CD4-positive, alpha-beta T cell treated with Interleukin-6 for 4 hours (primary cell): ENCODE measurements at places on chromosomes 2 and 18.

- DNase-seq, result no peak
Observed at GRCh38 chr2:16739778-16740581, 74.3 kb upstream of the CYRIA start.

- DNase-seq, result no peak
Observed at GRCh38 chr2:105112345-105112744, 74.5 kb downstream of the MRPS9 start.

DNA sequence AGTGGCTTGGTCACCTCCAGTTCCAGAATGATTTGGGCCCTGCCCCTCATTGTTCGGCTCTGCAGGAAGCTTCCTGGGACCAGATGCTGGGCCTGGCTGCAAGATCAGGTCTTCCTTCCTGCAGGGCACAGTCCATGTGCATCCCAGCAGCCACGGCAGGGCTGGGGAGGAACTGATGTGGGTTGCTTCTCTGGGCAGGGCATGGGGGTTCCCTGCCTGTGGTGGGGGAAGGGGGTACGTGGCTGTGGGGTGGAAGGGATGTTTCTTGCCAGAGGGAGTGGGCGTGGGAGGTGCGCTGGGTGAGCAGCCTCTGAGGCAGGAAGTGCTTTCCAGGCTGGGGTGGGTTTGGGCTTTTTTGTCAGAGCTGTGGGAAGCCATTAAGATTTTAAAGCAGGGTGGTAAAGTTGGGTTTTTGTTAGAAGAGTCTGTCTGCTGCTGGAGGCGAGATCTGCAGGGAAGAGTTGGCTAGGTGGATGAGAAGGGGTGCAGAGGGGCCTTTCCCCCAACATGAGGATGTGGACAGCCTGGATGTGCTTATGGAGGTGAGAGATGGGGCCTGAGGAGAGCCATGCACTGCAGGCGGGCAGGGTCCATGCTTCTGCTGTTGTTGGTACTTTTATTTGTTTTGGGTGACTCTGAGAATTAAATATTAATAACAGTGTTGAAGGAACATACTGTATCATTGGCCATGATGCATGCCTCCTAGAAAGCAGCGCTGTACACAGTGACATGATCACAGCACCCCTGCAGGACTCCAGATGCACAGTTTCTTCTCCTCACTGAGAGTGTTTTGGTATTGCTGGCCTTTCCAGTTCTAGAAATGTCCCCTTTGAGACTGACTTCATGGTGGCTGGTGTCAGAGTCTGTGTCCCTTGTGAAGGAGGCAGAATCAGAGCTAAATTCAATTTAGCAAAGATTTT, 45.3 kb downstream of the DGKD start:
- DNase-seq, result peak; percentile 65

DNA sequence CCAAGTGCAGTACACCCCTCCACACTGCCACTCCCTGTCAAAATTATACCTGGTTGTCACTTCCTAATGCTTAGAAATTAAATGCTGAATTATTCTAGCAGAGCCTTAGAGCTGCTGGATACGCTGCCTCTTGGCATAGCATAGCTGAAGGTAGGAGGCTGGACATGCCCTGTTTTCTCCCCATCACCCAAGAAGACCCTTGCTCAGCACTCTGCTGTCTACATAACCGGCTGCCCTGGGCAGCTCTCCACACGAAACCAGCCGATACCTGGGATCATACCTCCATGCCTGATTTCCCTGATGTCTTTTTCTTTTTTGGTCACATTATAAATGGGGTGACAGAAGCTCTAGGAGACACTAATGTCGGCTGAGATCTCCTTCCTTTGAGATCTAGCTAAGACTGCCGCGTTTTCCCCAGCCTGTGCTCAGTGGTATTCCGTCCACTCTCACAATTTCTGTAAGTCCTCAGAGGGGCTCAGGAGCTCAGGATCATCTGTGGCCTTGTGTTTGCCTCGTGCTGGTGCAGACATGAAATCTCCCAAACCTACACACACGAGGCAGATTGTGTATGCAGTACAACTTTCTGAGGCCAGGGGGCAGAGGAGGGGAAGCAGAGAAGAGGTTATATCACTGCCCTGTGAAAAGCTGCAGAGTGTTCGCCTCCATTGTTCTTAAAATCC, 13.5 kb upstream of the ZAP70 start:
- peak; percentile 68 for DNase-seq

GRCh38 chr2:6073191-6074088, 381.3 kb downstream of the SOX11 start:
- no peak for DNase-seq

GRCh38 chr18:35000457-35000856, 40.8 kb upstream of the MAPRE2 start:
- no peak for DNase-seq

GRCh38 chr2:43000242-43001054, 208.1 kb upstream of the HAAO start:
- DNase-seq, result no peak

DNA sequence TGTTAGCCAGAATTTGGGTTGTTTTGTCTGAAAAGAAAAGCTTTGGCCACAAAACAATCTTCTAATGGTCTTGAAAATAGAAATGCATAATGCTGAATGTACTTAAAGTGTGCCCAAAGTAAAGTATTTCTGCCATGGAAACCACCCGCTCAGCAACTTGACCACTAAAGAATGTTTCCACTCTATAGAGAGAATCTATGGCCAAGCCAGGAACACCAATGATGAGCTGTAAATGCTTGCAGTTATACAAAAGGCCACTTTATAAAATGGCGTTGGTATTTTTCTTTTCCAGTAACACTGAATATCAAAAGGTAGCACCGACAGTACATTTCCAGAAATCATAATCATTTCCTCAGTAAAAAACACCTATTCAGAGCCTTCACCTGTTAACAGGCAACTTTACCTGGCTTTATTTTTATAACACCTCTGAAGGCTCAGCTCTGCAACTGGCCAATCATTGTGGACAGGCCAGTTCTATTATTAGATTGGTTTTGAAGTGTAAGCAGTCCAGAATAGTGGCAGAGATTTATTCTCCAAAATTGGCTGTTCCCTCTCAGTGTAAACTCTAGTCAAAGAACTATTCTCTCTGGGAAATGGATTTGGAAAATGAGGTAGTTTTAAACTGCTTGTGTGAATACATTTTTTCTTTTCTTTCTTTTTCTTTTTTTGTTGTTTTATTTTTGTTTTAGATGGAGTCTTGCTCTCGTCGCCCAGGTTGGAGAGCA, 36.1 kb downstream of the SLC40A1 start:
- DNase-seq, result no peak

DNA sequence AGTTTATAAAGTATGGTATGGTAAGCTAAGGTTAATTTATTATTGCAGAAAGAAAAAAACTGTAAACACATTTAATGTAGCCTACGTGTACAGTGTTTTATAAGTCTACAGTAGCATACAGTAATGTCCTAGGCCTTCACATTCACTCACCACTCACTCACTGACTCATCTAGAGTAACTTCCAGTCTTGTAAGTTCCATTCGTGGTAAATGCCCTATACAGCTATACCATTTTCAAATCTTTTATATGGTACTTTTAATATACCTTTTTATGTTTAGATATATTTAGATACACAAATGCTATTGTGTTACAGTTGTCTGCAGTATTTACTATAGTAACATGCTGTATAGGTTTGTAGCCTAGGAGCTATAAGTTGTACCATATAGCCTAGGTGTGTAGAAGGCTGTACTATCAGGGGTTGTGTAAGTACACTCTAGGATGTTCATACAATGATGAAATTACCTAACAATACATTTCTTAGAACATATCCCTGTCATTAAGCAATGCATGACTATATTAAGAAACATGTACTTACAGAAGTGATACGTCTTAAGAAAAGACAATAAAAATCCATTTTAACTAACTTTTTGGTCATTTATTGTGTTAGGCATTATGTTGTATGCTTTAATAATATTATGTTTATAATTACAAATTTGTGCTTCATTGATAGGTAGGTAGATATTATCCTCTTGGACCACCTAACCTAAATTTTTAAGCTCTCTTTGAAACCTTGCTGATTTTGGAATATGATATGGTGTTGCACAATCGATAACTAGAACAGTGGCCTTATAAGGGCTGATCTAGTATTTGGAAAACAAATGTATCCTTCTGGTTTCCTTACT, 51.9 kb downstream of the VRK2 start:
- no peak for DNase-seq

- no peak for DNase-seq
Observed at GRCh38 chr2:124973396-124973795, 948.3 kb downstream of the CNTNAP5 start.
